Activated CD4-positive, alpha-beta T cell treated with anti-CD3 and anti-CD28 coated beads, Interleukin-2, amount 50 U/mL, for 24 hours (primary cell): ENCODE measurements at places on chromosomes 1 and 21.

DNA sequence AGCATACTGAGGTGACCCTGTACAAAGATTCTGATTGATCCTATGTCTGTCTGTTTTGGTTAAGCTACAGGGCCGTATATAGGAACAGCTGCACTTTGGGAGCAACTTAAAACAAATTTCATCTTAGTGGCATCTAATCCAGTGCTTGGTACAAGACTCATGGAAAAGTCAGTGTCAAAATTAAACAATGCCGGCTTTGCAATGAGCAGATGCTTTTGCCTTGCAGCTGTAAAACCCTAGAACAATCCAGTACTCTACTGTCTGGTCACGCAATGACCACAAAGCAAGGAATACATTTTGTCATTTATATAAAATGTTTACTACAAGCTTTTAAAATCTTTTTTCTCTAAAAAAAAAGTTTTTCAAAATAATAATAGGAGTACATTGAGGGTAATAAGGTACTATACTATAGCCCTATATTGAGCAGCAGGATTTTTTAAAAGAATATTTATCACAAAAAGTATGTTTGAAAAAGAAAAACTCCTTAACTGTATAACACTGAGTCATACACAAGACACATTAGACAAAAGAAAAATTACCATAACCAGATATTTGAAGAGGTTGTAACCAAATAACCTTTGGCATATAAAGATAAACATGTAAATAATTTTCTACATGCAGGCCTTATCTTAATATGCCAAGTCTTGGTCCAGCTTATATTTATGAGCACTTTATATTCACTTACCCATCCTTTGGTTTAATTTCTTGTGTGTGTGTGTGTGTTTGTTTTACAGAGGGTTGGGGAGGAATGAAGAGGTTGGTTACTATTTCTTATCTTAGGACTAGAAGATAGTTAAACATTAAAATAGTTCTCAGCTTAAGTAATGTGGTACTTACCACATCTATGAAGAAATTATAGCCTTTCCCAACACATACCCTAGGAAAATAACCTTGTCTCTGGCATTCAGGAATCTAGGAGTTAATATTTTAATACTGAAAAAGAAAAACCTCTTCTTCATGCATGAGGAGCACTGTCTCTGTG, 262.3 kb downstream of the FAF1 start:
- DNase-seq = no peak

DNA sequence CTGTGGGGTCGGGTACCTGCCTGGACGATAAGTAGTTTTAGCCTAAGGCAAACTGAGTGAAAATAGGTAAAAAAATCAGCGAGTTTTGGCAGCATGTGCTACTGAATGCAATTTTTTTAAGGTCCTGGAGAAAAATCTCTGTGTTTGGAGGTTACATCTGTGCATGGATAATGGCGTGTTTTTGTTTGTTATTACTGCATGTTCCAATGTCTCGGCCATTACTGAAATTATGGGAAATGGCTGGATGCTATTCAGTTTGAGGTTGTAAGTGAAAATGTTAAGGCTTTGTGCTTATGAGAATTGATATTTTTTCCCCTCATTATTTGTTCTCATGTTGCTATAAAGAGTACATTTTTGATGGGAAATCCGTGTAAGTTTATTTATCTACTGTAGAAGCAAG, 441.7 kb downstream of the PRDM2 start:
- no peak for DNase-seq

DNA sequence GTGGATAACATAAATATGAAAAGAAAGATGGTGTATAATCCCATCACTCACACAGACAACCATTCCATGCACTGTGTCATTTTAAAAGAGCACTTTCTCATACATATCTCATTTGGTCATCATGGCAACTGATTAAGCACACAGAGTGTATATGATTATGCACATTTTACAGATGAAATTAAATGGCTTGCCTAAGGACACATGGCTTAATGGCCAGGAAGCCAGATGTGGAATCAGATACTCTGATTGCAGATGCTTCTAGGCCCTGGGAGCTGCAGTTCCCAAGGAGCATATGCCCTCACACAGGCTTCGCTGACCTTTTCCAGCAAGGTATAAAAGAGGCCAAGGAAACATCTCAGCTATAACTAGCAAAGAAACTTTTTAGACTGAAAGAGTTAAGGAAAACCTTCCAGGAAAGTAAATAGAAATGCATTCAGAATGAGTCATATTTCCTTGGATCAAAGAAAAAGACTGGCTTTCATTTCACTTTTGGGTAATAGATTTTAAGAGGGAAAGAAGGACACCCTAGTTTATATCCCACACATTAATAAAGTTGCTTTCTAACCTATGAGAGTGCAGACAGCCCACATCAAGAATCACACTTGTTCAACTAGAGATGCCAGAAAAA, 19.6 kb upstream of the FAM89A start:
- no peak for DNase-seq

- DNase-seq = no peak
Observed at GRCh38 chr1:6464514-6464836, 1.5 kb downstream of the TNFRSF25 start.

DNA sequence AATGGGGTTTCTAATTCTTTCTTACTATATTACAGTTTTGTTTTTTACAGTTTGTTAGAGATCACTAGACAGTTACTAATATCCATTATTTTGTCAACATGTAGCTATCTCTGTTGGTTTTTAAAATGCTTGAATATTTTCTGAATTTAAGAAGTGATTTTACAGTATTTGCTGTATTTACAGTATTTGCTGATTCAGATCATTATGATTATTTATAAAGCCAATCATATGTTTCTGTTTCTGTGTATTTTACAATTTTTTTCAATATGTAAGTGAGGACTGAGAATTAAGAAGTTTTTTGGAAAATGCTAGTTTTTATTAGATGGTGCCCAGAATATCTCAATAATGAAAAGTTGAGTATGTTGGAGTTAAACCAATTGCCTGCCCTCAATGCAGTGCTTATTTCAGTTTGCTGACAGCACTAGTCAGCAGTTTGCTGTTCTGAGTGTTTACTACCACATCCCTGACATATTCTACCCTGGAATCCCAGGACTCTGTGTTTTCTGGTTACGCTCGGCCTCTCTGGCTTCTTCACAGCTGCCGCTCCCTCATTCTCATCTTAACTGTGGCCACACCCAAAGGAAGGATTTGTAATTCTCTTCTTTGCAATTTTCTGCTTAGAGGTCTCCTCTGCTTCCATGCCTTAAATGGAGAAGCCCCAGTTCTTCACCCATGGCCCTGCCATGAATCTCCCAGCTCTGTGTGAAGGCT, 68.0 kb upstream of the BACH1 start:
- DNase-seq = no peak

GRCh38 chr1:178688244-178688643, 36.8 kb upstream of the RALGPS2 start:
- DNase-seq = no peak

DNA sequence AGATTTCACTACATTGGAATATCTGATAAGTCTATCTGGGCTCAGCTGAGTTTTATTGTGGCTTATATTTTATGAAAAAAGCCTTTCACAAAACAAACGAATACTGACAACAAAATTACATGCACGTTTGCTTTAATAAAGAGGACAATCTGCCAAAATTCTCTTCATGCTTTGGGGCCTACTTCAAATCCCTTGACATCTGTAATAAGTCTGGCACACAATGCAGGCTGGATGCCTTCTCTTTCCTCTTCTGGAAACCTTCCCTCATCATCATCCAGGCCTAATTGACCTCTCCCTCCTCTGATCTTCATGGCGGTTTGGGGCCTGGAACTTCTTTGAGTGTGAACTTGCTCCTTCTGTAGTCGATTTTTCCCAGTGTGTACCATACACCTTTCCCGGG, 70.3 kb downstream of the MAP10 start:
- DNase-seq = no peak

GRCh38 chr1:93839307-93839706, 39.7 kb downstream of the DNTTIP2 start:
- no peak for DNase-seq

DNA sequence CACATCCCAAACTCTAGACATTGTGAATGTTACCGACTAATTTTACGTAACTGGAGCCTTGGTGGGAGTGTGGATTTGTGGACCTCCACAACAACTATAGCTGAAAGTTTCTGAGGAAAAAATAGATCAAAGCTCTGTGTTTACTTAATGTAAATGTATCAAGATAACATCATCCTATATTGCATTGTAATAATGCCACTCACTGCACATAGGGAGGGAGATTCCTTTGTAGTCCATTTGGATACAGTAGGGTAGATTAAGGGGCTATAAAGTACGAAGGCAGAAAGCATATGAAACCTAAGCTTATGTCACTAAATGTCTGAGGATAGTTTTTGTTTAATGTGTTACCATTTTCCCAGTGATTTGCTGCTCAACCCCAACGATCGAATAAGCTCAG, 273.4 kb downstream of the TM2D1 start:
- DNase-seq = no peak

DNA sequence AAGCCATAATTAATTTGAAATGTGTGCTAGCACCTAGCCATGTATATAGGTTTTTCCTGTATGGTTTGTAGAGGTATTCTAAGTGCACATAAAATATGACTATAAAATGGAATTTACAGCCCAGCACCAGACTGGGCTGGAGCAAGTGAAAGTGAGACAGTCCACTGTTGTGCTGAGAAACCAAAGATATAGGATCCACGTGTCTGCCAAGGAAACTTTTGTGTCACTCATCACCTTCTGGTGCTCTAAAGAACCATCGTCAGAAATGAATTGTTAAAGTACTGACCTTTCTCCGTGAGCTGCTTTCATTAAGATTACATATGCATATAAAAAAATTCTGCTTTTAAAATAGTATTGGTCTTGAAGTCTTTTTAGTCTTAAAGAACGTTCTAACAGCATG, 141.0 kb upstream of the ZC3H11B start:
- no peak for DNase-seq
